K562 (cell line): ENCODE measurements at places on chromosomes 7 and 10. TPM values are rescaled to one million over a fixed set of nuclear protein-coding genes. Genes with fewer than 3 reads are reported as not detected.

GRCh38 chr7:64870656-64871055, 32.4 kb upstream of the ZNF273 start:
- DNase-seq: no peak

DNA sequence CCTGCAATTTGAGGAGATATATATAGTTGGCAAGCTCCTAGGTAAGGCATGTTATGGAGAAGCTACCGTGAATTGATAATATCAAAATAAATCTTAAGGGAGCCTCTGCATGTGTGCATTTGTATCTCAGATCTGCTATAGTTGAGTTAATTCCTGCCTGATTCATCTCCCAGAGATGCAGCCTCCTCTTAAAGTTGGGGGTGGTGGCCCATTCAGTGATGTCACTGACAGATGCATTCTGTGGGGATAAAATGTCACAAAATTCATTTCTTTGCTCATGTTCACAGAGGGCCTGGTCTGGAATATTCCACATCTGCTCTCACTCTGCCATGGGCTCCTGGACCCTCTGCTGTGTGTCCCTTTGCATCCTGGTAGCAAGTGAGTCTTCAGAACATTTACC, 185.8 kb upstream of the PRSS1 start:
- DNase-seq: no peak

The ANXA8L1 gene
- not detected in 2 replicates for total RNA-seq

The CHRM2 gene
- total RNA-seq: 0.04 TPM in 1 of 2 replicates, not detected in the other

GRCh38 chr7:48255046-48255445, 83.8 kb downstream of the ABCA13 start:
- no peak for DNase-seq

GRCh38 chr7:10718768-10719167, 254.9 kb upstream of the PHF14 start:
- no peak for DNase-seq

The SPAM1 gene
- not detected in 2 replicates for total RNA-seq

DNA sequence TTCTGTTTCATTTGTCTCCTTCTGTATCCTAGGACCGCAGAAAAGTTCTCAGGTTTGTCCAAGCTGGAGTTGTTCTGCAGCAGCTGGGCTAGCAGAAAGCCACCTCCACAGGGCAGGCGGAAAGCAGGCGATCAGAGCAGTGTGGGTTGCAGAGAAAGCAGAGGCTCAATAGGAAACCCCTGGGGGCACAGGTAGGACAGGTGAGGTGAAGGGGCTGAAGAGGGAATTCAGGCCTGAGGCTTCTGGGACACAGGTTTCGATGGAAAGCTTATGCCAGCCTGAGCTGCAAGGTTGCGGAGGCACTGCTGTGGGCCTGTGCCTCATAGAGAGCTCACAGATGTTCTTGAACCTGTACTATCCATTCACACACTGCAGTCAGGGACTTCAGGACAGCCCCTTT, 194.9 kb upstream of the TPK1 start:
- DNase-seq: no peak

DNA sequence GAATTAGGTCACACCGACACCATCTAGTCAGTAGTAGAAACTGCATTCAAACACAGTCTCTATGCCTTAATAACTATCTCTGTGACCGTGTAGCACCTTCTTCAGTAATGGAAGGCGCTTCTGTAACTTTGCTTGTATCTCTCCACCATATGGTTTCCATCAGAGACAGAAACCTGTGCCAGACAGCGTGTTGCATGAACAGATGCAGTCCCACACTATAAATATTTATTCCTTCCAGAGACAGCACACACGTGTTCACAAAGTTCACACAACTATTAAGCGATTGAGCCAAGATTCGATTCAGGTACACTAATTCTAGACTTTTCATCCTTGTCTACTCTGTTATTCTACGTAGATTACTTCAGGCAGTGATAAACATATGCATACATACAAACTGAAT, 873.9 kb upstream of the MBL2 start:
- DNase-seq: no peak

The MYL10 gene
- not detected in 2 replicates for total RNA-seq

The GIMAP6 gene
- total RNA-seq: 0.38 and 0.49 TPM in 2 replicates

DNA sequence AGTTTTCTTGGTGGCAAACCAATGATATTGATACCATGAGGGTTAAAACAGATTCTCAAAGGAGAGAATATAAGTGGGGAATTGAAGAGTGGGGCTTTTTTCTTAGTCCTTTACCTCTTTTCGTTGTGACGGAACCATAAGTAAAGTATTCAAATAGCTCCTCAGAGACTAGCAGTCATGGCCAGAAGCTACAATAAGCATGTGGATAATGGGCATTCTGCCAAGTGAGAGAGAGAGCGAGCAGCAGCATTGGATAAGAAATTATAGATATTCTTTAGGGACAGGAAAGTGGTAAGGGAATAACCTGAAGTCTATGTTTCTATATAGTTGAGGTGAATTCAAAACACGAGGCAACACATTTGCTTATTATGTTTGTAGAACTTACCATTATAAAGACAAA, 235.1 kb downstream of the SEMA3E start:
- no peak for DNase-seq

GRCh38 chr10:119602241-119603095, 5.7 kb upstream of the TIAL1 start:
- DNase-seq: peak; percentile 46

DNA sequence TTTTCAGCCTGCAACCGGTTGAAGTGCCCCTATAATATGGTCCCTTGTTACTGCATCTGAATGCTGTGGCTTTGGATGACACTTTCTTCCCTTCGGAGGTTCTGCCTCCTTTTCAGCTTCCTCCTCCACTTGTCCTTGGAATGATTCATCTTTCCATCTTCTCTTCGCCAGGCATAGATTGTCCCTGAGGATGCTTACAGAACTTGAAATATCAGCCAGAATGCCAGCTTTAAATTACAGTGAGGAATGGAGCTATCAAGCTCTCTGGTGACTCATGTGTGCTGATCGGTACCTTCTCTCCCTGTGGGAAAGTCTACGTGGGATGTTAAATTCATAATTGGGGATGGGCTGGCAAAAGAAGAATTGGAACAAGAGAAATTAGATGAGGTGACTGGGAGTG, 45.9 kb upstream of the PDK4 start:
- no peak for DNase-seq

The OR6B1 gene
- total RNA-seq: not detected in 2 replicates

The UNC5B gene
- total RNA-seq: 7.6 and 8.4 TPM in 2 replicates

The SEC31B gene
- 4.2 and 4.6 TPM in 2 replicates for total RNA-seq

DNA sequence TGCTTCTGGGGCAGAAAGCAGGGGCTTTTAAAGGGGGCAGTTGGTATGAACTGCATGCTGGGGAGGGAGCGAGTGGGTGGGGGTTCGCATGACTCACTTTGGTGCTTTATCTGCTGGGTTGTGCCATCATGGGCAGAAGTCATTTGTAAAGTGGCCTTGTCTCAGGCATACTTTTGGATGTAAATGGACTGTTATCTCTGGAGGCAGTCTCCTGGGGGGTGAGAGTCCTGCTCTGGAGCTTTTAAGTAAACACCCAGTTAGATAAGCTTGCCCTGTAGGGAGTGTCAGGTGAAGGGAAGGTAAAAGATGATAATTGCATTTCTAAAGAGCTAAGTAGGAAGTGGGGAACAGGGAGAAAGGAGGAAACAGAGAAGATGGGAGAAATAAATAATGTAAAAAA, 1.6 kb upstream of the GSTO1 start:
- peak; percentile 29 for DNase-seq

The CTAGE15 gene
- not detected in 2 replicates for total RNA-seq

- DNase-seq: no peak
These were observed 269.7 kb downstream of the AGMO start for GRCh38 chr7:15292138-15292537.

DNA sequence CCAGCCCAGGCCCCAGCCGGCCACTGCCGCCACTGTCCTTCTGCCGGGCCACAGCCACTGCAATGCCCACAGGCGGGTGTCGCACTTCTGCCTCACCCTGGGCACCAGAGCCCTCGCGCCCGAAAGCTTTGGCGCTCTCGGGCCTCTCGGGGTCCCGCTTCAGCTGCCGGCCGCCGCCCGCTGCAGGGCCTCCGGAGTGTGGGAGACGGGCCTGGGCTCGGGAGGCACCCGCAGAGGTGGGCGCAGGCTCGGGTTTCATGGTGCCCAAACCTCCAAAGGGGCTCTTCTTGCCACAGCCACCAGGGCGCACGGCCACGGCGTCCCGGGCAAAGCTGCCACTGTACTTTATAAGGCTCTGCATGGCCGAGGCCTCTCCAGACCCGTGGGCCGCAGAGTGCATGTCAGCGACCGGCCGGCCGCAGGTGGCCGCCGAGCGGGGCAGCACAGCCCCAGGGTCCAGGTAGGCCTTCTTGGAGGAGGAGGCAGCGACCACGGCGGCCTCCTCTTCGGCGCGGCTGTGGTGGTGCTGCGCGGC, 35.9 kb downstream of the TNRC18 start:
- DNase-seq: no peak

The MMRN2 gene
- total RNA-seq: 1.3 and 2.0 TPM in 2 replicates

DNA sequence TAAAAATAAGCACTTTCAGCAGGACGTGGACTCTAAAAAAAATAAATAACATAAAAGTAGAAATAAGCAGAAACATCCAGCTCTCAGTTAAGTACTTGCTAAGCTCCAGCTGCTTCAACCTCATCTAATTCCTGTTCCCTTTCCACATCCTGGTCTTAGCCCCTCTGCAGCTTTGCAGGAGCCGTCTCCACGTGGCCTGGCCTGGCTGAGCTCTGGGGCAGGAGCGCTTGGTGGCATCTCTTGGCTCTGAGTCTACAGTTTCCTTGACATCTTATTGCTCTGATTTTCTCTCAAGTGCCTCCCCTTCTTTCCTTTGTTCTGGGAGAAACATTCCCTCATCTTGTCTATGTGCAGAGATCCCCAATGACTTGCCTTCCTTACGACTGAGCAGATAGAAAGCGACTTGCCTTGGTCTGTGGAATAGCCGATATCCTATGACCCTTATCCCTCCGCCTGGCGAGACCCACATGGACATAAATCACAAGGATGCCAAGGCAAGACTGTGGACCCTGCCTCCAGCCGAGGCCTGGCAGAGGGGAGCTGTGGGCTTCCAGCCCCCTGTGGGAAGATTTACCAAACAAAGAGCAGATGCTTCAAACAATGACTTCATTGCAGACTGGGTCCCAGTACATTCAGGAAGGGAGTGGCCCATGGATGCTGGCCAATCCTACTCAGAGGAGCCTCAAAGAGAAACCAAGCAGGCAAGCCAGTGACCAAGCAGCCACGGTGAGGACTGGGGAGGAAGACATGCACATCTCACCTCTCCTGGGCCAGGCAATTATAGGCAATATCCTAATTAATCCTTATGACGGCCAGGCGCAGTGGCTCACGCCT, 61.9 kb downstream of the SPOCK2 start:
- no peak for DNase-seq

- DNase-seq: no peak
These were observed 176.9 kb downstream of the ARHGAP12 start for GRCh38 chr10:31751738-31752080.

The MCM10 gene
- total RNA-seq: 59.4 and 68.1 TPM in 2 replicates

The CXCL12 gene
- 0.18 and 0.49 TPM in 2 replicates for total RNA-seq

GRCh38 chr10:127740596-127740995, 3.6 kb downstream of the FOXI2 start:
- DNase-seq: no peak

- no peak for DNase-seq
These were observed 93.6 kb upstream of the INSIG1 start for GRCh38 chr7:155203882-155204691.

The CLCN1 gene
- total RNA-seq: not detected in 2 replicates

- DNase-seq: no peak
These were observed 181.9 kb downstream of the CYP26A1 start for GRCh38 chr10:93255546-93255945.

- DNase-seq: no peak
These were observed 24.5 kb upstream of the ZNF488 start for GRCh38 chr10:47408606-47409005.

DNA sequence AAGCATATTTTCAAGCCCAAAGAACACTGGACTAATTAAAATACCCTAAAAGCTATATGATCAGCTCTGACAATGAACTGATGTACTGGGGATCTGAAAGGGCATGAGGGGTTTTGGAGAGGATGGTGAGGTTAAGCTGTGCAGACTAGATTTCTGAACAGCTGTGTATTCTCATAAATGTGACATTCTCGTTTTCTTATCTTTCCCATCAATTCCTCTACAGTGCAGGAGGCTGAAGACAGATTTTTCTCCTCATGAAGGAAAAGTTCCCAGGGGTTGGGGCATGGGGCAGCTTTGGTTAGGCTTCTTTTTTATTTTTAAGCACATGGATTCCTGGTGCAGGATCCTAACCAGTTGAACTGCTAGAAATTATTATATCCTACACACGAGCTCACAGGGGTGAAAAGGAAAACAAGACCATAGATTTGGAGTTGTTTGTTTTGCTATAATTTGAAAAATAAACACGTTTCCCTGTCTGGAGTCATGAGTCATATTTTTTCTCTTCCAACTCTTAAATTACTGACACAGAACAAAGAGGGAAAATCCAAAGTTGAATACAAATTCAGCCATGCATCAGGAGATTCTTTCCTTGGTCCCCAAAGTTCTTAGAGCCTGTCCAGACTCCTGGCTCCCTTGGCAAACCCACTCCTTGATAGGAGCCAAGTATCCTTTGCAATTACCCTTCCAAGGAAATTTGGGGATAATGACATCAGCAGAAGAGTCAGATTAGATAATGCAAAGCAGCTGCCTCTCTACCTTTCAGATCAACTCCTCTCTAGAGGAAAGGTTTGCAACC, 147.7 kb upstream of the NPVF start:
- no peak for DNase-seq

GRCh38 chr10:33382921-33383713, 48.6 kb upstream of the NRP1 start:
- DNase-seq: no peak

The CACUL1 gene
- total RNA-seq: 16.5 and 17.1 TPM in 2 replicates

The GRM3 gene
- total RNA-seq: not detected in 2 replicates

DNA sequence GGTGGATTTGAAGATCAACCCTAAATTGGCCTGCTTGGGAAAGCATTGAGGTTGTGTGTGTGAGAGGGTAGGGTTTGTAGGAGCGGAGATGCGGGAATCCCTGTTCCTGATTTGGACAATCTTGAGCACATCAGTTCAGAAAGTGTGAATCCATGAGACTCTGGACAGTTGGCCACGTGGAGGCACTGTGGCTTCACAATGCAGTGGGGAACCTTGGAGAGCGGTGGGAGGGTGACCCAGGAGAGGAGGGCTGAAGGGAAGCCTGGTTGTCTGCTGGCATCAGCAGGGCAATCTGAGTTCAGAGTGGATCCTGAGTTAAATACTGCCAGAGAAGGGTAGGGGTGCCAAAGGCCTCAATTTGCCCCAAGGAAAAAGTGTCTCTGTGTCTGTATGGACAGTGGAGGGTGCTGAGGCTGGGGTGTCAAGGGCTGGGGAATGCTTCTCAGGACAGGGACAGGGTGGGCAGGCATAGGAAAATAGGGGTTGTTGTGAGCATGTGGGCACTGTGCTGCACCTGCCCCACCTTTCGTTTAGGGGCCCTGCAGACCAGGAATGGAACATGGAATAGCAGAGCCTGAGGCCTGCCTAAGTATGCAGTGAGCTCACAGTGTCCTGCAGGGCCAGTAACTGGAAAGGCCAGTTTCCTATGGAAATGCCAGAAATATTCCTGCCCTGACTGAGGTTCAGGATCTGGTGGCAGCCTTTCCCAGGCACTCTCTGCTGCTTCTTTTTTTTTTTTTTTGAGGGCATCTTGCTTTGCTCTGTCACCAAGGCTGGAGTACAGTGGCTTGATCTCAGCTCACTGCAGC, 162.9 kb upstream of the PRSS58 start:
- DNase-seq: peak; percentile 20

The CUL2 gene
- 41.6 and 44.7 TPM in 2 replicates for total RNA-seq

The VSTM2A gene
- total RNA-seq: not detected in 2 replicates
